ENCODE measurements at places on chromosomes 11 and 22. TPM values are rescaled to one million over a fixed set of nuclear protein-coding genes. Genes with fewer than 3 reads are reported as not detected.

GLYATL1B gene
- not detected for total RNA-seq

LDHAL6A gene
- total RNA-seq: 0.23 TPM

TNNT3 gene
- total RNA-seq: 8.4 TPM

CASP5 gene
- total RNA-seq: not detected

MAPK1 gene
- 89.6 TPM for total RNA-seq

YIF1A gene
- 92.6 TPM for total RNA-seq

CST6 gene
- total RNA-seq: 6.5 TPM

GRCh38 chr11:70012134-70012733 lies 65.9 kb upstream of the ANO1 start:
- no peak for DNase-seq

GRCh38 chr22:22878801-22879674 lies 8.6 kb upstream of the IGLL5 start:
- DNase-seq: no peak

GRCh38 chr11:108985236-108985944 lies 320.5 kb downstream of the DDX10 start:
- no peak for DNase-seq

DNA sequence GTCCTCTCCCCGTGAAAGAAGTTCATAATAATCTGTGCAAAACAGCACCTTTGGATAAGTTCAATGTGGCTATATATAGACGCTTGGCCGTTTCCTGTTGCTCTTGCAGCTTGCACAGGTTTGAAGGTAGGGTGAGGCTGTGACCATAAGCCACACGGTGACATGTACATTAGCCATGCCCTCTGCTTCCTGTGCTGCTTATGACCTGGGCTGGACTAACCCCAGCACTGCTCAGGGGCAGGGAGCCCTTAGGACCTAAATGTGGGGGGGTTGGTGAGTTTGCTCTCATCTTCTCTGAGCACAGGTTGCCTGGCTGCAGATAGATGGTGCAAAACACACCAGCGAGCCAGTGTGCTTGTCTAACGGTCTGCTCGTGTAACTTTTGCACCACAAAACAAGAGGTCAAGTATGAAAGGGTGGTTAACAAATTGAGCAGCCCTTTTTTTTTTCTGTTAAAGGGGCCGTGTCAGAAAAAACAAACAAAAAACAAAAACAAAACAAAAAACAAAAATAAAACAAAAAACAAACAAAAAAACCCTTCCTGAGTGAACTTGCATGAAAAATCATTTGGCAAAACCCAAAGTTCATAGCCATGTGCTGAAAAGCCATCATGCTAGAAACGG lies 37.3 kb downstream of the FLI1 start:
- DNase-seq: no peak

DNA sequence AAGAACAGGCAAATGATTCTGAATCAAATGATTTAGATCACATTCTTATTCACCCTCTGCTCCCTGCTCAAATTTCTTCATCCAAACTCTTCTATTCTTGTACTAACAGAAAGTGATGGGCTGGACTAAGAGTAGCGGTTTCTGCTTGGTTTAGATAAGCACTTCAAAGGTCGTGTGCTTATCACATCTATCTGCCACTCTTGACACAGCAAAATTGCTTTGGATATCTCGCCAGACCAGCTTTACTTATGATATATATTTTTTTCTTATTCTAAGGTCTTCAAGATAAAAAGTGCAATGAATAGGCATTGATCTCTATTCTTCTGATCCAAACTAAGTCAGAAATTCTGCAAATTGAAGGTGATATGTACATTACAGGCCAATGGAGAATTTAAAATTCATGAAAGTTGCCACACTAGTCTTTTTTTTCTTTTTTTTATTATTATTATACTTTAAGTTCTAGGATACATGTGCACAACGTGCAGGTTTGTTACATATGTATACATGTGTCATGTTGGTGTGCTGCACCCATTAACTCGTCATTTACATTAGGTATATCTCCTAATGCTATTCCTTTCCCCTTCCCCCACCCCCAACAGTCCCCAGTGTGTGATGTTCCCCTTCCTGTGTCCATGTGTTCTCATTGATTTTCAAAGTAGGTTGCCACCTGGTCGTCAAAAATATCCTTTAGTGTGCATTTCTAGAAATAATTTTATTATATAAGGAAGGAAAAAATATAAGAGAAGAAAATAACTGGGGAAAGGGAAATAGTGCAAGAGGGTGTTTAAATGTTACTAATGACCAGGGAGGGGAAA lies 1941.0 kb upstream of the RAG2 start:
- DNase-seq: no peak

GRCh38 chr11:5696210-5696609 lies 6.6 kb downstream of the TRIM22 start:
- no peak for DNase-seq

GRCh38 chr11:122019908-122020694 lies 95.9 kb downstream of the BLID start:
- no peak for DNase-seq

DNA sequence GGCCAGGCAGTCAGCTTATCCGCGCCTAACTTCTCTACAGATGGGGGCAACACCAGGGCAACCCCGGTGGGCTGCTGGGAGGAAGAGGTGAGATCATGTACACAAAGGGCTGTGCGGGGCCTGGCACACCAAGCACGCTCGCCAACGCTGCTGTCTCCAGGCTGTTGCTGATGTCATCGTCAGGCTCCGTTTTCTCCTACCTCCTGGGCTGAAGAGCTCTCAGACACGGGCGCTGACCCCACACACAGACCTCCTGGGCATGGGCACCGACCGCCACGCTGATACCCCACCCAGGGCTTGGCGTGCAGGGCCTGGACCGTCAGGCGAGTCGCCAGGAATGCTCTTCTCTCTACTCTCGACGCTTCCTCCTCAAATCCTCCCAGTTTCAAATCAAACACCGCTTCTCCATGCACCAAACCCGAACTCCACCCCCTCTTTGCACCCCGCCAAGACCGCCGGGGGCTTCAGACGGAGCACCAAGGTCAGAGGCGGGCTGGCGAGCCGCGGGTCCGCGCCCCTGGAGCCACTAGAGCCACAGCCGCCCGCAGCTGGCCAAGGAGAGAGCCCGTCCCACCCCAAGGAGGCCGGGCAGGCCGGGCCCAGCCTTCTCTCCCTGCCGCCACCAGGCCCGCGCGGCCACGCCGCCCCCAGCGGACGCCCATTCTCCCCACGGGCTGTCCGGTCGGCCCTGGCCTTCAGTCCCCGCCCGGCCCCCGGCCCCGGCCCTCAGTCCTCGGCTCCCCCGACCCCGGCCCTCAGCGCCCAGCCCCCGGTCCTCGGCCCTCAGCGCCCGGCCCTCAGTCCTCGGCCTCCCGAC lies 772 bp downstream of the SBF1 start:
- no peak for DNase-seq

DNA sequence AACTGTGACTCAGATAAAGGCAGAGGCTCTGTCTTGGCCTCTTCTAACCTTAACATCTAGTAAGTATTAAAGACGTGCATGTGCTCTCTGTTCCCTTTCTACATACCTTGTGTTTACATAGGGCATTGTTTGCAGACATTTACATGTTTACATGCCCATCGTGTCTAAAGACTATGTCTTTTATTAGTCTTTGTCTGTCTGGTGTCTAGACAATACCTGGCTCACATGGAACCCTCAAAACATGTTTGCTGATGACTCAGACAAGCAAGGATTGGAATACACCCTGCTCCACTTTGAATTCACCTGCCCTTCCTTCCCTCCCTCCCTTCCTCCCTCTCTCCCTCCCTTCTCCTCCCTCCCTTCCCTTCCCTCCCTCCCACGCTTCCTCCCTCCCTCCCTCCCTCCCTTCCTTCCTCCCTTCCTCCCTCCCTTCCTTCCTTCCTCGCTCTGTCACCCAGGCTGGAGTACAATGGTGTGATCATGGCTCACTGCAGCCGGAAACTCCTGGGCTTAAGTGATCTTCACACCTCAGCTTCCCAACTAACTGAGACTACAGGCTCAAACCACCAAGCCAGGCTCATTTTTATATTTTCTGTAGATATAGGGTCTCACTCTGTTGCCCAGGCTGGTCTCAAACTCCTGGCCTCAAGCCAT lies 23.7 kb upstream of the SORL1-AS1 start:
- peak; percentile 76 for DNase-seq

GRCh38 chr11:134097166-134097565 lies 28.3 kb downstream of the JAM3 start:
- DNase-seq: no peak

DNA sequence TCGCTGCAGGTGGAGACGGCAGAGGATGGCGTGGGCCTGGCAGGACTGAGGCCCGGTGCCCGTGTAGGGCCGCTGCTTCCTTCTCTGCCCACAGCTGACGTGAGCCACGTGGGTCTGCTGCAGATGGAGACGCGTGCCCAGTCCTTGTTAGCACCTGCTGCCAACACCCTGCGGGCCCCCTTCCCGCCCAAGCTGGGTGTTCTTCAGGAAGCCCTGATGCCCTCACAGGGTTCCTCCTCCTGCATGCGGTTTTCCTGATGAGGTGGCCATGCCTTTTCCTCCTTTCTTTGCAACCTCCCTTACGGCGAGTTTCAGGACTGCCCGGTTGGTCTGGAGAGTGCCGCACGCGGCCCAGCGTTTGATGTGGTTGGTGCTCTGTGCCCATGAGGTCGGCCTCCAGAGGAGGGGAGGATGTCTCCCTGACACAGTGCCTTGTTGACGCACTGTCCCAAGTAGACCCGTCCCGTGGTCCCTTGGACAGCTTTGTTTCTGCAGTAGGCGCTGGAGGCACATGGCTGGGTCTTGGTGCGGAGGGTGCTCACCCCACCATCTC lies 44.7 kb downstream of the AP2A2 start:
- no peak for DNase-seq

DNA sequence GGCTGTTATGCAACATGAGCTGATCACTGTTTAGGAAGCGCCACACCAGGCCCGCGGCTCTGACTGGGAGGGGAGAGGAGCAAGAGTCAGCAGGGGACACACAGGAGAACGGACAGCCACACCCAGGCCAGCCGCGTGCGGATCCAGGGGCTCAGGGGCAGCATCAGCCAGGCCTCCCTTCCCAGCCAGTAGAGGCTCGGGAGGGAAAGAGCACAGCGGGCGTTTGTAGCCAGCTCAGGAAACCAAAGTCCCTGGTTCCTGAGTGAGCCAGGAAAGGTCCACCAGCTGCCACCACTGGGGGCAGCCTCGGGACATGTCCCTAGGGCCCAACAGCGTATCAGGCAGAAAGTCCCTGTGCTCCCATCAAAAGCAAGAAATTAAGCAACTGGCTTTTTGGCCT lies 71.8 kb upstream of the PITPNB start:
- DNase-seq: no peak

DNA sequence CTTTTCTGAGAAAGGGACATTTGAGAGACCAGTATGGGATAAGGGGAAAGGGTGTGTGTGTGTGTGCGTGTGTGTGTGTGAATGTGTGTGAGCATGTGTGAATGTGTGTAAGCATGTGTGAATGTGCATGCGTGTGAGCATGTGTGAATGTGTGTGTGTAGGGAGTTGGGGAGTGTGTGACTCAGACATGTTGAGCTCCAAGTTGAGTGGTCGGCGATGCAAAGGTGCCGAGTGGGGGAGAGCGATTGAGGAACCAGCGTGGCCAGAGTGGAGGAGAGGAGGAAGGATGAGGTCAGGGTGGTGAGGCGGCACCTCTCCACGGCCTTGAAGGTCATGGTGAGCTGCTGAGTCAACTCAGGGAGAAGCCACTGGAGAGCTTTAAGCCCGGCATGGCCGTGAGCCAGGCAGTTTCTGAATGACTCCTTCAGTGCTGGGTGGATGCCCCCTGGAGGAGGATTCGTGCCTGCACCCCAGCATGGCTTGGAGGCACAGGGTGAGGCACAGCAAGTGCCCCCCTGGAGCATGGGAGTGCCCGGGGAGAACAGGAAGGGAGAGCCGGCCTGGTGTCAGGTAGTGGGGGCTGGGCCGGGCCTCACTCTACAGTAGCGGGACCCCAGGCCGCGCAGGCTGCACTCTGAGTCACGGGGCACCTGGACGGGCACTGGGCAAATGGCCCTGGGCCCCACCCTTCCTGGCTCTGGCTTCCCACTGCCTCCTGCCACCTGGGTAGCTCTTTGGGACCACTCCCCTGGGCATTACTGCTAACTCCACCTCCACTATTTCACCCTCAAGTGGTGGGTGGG lies 8.2 kb upstream of the CCDC88B start:
- DNase-seq: peak; percentile 58

DNA sequence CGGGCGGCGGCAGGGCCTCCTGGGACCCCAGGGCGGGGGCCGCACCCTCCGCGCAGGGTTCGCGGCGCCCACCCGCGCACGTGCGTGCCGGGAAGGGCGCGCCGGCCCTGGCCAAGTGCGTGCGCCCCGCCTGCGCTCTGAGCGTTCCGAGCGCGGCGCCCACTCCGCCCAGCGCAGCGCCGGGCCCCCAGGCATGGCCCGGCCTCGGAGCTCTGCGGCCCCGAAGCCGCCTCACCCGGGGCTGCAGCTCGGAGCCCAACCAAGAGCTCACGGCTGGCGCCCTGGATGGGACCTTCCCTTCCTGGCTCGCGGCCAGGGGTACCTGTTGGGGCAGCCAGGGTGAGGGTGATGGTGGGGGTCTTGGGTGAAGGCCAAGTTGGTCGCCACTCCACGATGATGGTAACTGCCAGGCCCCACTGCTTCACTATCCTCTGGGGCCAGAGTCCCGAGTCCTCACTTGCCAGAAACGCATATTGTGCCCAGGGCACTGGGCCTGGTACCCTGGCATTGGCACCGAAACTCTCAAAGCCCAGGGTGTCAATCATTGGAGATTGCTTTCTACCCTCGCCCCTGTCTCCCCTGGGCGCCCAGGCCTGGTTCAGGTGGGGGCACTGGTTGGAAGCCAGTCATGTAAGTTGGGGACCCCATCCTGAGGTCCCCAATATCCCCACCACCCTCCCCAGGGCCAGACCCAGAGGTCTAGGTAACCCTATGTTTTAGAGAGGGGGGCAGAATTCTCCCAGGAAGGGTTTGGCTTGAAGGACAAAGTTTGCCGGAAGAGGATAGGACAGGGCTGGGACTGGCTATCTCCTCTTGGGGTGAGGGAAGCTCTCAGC lies 882 bp downstream of the ANO1 start:
- no peak for DNase-seq

GRCh38 chr11:62400760-62401159 lies 18.1 kb upstream of the SCGB1A1 start:
- DNase-seq: peak; percentile 83

DNA sequence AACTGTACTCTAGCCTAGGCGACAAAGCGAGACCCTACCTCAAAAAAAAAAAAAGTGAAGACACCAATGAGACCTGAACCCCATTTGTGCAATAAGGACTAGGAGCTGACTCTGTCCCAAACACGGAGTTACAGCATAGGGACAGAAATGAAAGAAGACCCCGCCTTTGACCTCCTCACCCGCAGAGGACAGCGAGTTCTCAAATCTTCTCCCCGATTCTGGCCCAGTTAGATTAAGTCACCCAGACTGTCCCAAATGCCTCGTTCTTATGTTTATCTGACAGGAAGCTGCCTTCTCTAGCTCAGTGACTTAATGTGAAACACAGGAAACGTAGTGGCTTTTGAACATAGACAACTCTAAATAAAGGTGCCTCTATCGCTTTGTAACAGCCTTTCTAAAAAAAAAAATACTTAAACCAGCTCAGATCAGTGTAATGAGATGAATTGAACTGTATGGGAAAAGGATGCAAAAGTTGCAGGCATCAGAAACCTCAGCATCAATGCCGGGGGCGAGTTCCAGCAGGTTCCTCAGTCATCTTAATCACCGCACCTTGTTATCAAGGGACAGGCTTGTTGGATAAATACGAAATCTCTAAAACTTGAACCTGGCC lies 10.6 kb downstream of the MYH9 start:
- DNase-seq: no peak

All from prostate gland (tissue), 2 donors.